ENCODE measurements at places on chromosomes 6 and 20.

DNA sequence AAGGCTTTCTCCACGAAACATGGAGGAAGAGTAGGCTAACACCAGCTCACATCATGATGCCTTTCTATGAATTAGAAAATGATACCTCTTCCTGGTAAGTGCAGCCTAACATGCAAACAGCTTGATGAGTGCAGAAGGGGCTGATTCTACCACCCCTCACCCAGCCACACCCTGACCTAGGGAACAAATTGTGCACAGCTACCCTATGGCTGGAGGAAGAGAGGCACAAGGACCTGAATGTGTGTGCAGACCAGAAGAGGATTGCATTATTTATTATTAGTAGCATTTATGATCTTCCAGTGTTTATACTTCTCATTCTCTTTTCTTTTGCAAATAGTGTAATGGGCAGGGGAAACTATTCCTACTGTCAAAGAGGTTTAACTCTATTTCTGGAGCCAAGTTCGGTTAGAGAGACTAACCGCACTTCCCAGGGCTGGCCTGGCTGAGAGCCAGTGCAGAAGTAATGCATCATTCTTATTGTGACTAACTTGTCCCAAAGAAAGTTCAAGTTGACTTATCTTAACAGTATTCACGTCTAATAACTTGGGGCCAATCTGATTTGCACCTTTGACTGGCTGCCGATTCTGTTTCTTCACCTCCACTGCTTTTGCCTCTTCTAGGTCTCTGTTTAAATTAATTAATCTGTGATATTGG lies 237.5 kb downstream of the CD83 start:
- peak; percentile 19 for DNase-seq

DNA sequence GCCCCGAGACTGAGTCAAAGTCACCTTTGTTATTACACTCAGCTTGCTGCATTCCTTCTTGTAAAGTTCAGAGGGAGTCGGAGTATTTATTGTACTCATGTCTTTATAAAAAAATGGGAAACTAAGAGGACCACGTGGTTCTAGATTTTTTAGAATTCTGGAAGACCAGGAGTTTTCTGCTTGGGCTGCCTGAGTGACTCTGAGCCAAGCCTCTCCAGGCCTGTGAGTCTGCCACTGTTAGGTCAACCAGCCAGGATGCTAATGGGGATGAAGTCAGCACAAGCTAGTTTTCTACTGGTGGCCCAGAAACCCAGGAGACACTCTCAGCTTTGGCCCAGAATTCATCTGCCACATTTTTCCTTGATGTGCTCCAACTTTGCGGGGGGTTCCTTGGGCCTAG lies 453.5 kb upstream of the SULF2 start:
- DNase-seq, result no peak

- no peak for DNase-seq
Measured at GRCh38 chr6:72819609-72820008, 197.7 kb downstream of the KCNQ5 start.

DNA sequence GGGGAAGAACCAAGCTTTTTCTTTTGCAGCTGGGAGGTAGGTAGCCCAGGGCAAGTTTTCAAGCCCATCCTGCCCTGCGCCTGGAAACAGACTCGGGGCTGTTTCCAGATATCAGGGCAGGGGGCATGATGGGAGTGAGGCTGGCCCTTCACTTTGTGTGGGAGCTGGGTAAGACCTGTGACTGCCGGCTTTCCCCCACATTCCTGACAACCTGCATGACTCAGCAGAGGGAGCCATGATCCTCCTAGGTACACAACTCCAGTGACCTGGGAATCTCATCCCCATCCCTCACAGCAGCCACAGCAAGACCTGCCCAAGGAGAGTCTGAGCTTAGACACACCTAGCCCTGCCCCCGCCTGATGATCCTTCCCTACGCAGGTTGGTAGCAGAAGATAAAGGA lies 280.8 kb downstream of the SOX4 start:
- DNase-seq, result no peak

- no peak for DNase-seq
Measured at GRCh38 chr6:148069256-148069655, 273.4 kb upstream of the SASH1 start.

GRCh38 chr6:139926711-139927110 lies 552.3 kb upstream of the CITED2 start:
- no peak for DNase-seq

DNA sequence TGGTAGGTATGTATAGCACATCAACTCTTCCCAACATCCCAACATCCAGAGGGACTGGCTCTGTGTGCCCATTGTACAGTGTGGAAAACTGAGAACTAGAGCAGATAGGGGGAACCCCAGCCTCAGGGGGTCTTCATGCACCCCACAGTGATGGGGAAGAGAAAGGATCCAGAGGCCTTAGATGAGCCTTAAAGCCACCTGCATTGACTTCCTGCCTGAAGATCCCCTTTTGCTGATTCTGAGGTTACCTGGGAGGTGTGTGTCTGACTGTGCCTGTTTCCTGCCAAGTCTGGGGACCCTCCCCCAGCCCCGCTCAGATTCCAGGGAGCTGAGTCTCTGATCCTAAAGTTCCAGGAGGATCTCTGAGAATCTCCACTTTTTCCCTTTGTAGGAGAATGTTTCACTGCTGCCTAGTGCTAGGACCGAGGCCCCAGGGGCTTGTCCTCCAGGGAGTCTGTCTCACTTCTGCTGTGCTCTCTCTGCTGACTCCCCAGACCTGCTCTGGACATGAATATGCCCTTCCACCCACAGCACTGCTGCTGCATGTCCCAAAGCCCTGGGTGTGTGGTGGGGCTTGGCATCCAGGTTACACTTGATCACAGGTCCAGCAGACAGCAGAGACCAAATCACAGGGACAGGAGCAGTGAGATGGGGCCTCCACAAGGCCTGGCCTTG lies 12.8 kb upstream of the PGC start:
- DNase-seq, result no peak

DNA sequence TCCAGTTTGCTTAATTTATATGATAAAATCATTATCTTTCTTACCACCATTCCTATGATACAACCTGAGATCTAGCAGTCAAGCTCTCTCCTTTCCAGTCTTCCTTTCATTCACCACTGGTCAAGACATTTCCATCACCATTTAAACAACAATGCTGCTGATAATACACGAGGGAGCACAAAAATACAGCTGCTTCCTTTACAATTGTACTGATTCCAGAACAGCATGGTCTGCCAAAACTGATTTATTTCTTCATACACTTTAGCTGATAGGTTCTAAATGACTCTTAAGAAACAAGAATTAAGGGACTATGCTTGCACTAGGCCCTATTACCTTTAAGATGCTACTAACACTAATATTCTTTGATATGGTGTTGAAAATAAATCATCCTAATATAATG lies 65.0 kb downstream of the EPM2A start:
- DNase-seq, result no peak

GRCh38 chr20:59630526-59630925 lies 26.2 kb downstream of the PHACTR3 start:
- DNase-seq, result no peak

- no peak for DNase-seq
Measured at GRCh38 chr6:36956446-36956820, 1.9 kb downstream of the PI16 start.

DNA sequence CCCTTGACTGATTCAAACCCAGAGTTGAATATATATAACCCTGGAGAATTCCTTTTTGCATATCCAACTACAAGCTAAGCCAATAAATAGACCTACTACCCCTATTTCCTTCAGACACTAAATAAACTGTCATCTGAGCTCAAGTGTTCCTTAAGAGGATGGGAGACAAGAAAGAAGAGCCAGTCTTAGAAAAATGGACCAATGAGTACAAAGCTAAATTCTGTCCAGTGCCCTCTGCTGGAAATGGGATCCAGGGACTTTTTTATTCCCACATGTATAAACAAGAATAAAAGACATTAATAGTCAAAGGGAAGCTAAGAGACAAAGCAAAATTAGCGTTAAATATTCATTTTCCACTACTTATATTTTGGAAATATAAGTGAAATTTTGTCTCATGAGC lies 4.8 kb downstream of the PPP1R10 start:
- no peak for DNase-seq

DNA sequence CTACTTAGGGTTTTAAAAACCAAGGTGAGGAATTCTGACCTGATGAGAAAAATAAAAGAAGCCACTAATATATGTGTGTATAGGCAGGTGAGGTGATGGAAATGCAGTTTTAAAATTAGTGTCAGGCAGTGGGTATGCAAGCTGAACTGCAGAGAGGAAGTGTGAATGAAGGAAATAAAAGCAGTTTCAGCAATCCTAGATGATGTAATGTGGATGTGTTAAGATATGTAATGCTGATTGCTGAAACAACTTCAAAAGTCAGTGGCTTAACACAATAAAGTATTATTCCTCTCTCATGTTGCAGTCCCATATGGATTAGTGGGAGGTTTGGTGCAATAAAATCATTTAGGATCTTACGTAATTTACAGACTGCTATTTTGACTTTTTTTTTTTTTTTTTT lies 119.9 kb upstream of the ASCC3 start:
- DNase-seq, result no peak

DNA sequence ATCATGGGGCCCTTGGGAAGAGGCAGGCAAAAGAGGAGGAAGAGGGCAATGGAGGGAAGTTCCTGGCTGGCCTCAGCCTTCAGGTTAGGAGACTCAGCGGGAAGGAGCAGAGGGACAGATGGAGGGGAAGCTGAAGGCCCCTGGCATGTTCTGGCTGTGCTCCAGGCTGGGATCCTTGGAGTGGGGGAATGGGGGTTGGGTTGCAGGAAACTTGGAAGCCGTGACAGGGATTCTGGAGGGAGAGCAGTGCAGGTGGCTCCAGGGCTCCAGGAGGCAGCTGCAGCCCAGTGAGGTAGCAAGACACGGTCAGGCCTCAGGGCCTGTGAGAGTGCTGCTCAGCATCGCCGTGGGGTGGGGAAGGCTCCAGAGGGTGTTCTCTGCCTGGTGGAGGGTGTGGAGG lies 64.6 kb upstream of the SCP2D1 start:
- DNase-seq, result no peak

GRCh38 chr6:105869835-105870440 lies 216.2 kb upstream of the PRDM1 start:
- no peak for DNase-seq

GRCh38 chr6:334536-335510 lies 42.5 kb downstream of the DUSP22 start:
- DNase-seq, result no peak

GRCh38 chr6:16236631-16237199 lies 1.7 kb upstream of the GMPR start:
- no peak for DNase-seq

DNA sequence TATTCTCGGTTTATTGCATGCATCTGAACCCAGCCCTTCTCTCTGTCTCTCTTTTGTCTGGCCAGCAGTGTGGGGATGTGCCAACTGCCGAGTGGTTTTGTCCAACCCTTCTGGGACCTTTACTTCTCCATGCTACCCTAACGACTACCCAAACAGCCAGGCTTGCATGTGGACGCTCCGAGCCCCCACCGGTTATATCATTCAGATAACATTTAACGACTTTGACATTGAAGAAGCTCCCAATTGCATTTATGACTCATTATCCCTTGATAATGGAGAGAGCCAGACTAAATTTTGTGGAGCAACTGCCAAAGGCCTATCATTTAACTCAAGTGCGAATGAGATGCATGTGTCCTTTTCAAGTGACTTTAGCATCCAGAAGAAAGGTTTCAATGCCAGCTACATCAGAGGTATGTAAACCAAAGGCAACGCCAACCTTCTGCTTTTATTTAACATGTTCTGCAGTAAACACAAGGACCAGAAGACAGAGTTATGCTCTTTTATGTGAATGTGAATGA lies 65.8 kb downstream of the ADGRG6 start:
- no peak for DNase-seq

DNA sequence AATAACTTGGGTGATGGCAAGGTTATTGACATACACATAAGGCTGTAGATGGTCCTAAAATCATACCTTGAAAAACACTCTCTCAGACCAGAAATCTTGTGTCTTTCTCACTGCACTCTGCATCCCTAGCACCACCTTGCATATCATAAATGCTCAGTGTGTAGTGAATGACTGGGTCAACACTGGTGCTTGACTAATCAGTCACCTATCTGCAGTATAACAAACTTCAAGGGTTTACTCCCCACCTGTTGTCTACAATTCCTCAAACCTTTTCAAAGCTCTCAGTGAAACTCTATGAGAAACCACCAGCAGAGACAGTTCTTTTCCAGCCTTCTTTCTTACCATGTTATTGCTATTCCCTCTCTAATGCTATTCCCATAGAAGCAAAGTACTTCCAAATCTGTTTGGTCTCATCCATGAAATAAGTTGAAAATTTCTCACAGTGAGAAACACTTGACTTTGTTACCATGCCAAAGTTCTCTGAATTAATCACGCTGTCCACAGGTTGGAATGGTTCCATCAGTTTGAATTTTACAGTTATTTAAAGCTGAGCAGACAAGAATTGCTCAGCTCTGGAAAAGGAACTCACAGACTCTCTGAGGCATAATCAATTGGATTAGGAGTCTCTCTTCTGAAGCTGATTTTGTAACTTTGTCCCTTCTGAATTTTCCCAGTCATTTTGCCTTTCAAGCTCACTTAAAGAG lies 104.8 kb upstream of the EYA4 start:
- no peak for DNase-seq

- no peak for DNase-seq
Measured at GRCh38 chr6:93447874-93448273, 28.5 kb upstream of the EPHA7 start.

DNA sequence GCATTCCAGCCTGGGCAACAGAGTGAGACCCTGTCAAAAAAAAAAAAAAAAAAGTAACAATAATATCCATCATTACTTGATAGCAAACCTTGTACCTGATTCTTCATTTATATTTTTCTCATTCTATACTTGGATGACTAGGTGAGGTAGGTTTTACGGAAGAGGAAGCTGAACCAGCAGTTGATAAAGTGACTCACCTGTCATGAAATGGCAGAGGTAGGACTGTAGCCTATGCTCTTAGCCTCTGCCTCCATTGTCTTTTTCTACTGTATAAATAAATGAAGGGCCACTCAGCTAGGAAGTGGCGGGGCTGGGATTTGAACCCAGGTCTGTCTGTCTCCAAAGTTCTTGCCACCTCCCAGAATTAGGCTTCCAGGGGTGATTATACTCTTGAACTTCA lies 20.7 kb upstream of the EPB41L1 start:
- DNase-seq, result no peak

DNA sequence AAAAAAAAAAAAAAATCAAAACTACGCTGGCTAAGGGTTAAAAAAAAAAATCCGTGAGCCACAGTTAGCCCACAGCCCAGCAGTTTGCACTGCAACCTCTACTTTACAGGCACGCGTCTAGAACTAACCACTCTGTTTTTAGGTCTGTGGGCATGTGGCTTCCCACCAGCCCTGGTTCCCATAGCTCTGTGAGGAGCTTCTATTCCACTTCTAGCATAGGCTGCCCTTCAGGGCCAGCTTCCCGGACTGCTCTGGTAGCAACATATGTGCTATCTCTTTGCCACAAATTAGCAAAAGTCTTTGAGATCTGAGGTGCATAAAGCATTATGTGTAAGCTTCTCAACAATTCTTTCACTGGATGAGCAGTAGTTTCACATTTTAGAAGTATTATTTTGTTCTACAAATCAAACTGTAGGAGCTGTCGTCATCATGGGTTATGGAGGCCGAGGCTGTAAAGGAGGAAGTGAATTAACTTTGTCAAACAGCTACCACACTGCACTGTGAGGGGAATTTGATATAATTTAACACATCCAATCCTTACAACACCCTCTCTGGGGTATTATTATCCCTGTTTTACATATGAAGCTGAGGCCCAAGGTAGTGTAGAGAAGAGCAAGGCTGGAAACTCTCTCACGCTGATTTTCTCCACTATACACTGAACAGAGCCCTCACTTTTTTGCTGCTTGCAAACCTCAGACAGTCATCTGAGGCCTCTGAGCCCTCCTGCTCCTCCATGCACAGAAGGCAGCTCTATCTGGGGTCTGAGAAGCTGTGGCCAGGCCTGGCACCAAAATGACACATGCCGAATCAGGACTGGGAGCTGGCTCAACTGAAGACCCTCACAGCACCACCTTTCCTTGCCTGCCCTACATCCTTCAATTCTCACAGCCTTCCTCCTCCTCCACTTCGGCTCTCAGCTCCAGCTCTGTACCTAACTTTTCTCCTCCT lies 35.4 kb downstream of the MAN1A1 start:
- no peak for DNase-seq
